ENCODE measurements at places on chromosomes 11 and 22. TPM values are rescaled to one million over a fixed set of nuclear protein-coding genes. Genes with fewer than 3 reads are reported as not detected.

LRRN4CL gene
- total RNA-seq, result 1.6 TPM

CCDC88B gene
- total RNA-seq, result 12.0 TPM

C22orf31 gene
- total RNA-seq, result not detected

- no peak for DNase-seq
- H3K4me3 ChIP-seq, result no peak overlapping the region
- no peak overlapping the region for H3K27ac ChIP-seq
- no peaks in the 10 kb centered on the region for H3K4me1 ChIP-seq
- no peaks in the 10 kb centered on the region for H3K36me3 ChIP-seq
Observed at GRCh38 chr22:38819387-38819940, 24.4 kb downstream of the NPTXR start.

DNA sequence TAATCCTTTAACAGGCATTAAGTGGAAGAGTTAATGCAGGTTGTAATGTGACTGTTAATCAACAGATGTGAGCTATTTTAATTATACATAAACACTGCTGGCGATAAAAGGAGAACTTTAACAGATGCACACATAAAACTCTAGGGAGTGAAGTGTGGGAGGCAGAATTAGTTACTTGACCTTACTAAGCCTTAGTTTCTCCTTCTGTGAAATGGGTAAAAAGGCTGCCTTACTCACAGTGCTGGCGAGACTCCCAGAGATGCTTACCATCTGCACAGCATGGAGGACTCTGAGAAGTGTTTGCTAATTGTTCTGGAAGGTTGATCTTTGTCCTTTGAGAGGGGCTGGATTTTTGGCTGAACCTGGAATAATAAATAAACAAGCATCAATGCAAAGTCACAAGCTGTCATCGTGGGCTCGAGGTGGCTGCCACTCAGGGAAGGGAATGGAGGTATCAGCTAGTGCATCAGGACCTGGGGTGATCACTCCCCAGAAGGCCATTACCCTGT is 58.6 kb upstream of the MPEG1 start:
- no peak for DNase-seq
- no peak overlapping the region for H3K27ac ChIP-seq
- H3K4me3 ChIP-seq, result no peak overlapping the region

GRCh38 chr11:121748068-121748467 is 295.3 kb upstream of the SORL1-AS1 start:
- H3K4me1 ChIP-seq, result peaks cover 4% of the 10 kb centered on the region
- H3K27ac ChIP-seq, result no peak overlapping the region
- H3K4me3 ChIP-seq, result no peak overlapping the region
- DNase-seq, result no peak
- peaks cover 9% of the 10 kb centered on the region for H3K36me3 ChIP-seq
- H3K27me3 ChIP-seq, result no peaks in the 10 kb centered on the region

GRCh38 chr11:69890476-69890875 is 71.3 kb upstream of the FGF3 start:
- H3K27ac ChIP-seq, result no peak overlapping the region
- H3K36me3 ChIP-seq, result no peaks in the 10 kb centered on the region
- no peak for DNase-seq
- H3K4me3 ChIP-seq, result no peak overlapping the region

Data from mesothelial cell of epicardium (in vitro differentiated cells).